Activated B cell treated with CpG ODN at 0.5 μM for 24 hours (primary cell): ENCODE measurements at places on chromosomes 1 and 21. TPM values are rescaled to one million over a fixed set of nuclear protein-coding genes. Genes with fewer than 3 reads are reported as not detected.

The CBS gene
- total RNA-seq, result 15.6 and 22.3 TPM in 2 replicates

The NDUFV3 gene
- total RNA-seq, result 21.2 and 27.1 TPM in 2 replicates

The VAV3 gene
- total RNA-seq, result 28.7 and 29.1 TPM in 2 replicates

The KCNJ9 gene
- not detected in 2 replicates for total RNA-seq

The CLCA1 gene
- total RNA-seq, result not detected in 2 replicates

The NUP210L gene
- 0.22 and 0.27 TPM in 2 replicates for total RNA-seq

The HSF2BP gene
- 0.58 and 0.61 TPM in 2 replicates for total RNA-seq

The HUNK gene
- 0.51 and 1.5 TPM in 2 replicates for total RNA-seq

The RFX5 gene
- 222 and 262 TPM in 2 replicates for total RNA-seq

The PADI2 gene
- 7.2 and 9.9 TPM in 2 replicates for total RNA-seq

The CYP4A11 gene
- not detected in 2 replicates for total RNA-seq

The ANXA9 gene
- total RNA-seq, result not detected in 2 replicates

The TSPAN1 gene
- not detected in 2 replicates for total RNA-seq

The PTGFR gene
- total RNA-seq, result not detected in 2 replicates

The C1orf115 gene
- total RNA-seq, result 19.6 and 20.0 TPM in 2 replicates

The PPIAL4G gene
- total RNA-seq, result 0.42 and 0.62 TPM in 2 replicates

The SYCP1 gene
- total RNA-seq, result not detected in 2 replicates

The TGFB2 gene
- total RNA-seq, result 0.37 and 1.6 TPM in 2 replicates

The PLA2G2D gene
- 0.16 and 0.29 TPM in 2 replicates for total RNA-seq

The MCOLN2 gene
- total RNA-seq, result 60.1 and 80.2 TPM in 2 replicates

The SMG7 gene
- total RNA-seq, result 79.4 and 83.5 TPM in 2 replicates

The TLR5 gene
- not detected in 2 replicates for total RNA-seq

The FALEC gene
- 1.1 TPM in 1 of 2 replicates, not detected in the other for total RNA-seq

The STMN1 gene
- 24.8 and 25.6 TPM in 2 replicates for total RNA-seq

The PALMD gene
- not detected in 2 replicates for total RNA-seq

The LCE1F gene
- total RNA-seq, result not detected in 2 replicates

The HPDL gene
- 3.7 and 4.3 TPM in 2 replicates for total RNA-seq

The CFHR5 gene
- total RNA-seq, result not detected in 2 replicates
